ENCODE measurements at places on chromosomes 1 and 21.

- DNase-seq, result peak; percentile 44
These were observed 529 bp downstream of the EGLN1 start for GRCh38 chr1:231421546-231421970.

DNA sequence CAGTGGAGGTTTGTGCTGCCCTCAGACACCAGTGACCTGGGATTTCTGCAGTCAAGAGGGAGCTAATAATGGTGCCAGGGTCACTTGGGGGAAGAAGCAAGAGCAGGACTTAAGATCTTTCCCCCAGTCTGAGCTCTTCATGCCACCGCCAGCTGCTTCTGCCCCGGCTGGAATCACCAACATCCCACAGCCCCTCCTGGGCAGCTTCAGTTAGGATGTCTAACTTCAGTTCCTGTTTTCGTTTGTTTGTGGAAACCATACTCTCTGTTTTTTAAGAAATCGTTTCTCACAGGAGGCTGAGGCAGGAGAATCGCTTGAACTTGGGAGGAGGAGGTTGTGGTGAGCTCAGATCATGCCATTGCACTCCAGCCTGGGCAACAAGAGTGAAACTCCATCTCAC lies 25.6 kb upstream of the PRDM2 start:
- no peak for DNase-seq

DNA sequence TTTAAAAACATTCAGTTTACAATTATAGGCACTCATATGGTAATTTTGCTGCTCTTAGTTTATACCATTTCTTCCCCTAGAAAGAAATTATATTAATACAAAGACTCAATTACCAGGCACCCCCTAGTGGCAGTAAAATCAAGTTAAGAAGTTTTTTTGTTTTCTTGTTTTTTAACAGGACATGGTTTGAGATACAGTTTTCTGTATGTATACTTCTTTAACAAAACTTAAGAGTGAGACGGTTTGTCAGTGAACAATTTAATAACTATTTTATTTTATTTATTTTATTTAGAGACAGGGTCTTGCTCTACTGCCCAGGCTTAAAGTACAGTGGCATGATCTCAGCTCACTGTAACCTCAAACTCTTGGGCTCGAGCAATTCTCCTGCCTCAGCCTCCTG lies 224.6 kb downstream of the FAF1 start:
- DNase-seq, result peak; percentile 28

- no peak for DNase-seq
These were observed 123.4 kb downstream of the KCNK1 start for GRCh38 chr1:233737341-233737740.

- DNase-seq, result no peak
These were observed 246.5 kb downstream of the TOMM20 start for GRCh38 chr1:234881893-234882771.

DNA sequence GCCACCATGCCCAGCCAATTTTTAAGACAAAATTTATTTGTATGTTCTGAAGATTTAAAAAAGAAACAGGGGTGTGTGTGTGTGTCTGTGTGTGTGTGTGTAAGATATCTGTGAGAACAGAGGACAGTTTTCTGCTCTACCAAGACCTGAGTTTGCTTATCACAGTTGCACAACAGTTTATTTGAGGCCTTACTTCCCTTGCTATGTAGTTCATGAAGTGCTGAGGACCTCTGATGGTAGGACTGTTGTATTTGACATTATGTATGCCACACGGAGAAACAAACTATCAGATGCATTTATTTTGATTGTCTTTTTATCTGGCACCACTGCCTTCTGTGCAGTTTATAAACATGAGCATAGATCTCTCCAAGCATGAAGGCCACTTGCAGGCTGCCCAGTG lies 355.2 kb downstream of the PBX1 start:
- DNase-seq, result no peak

- no peak for DNase-seq
These were observed 9.6 kb downstream of the CAMK2N1 start for GRCh38 chr1:20476265-20477038.

DNA sequence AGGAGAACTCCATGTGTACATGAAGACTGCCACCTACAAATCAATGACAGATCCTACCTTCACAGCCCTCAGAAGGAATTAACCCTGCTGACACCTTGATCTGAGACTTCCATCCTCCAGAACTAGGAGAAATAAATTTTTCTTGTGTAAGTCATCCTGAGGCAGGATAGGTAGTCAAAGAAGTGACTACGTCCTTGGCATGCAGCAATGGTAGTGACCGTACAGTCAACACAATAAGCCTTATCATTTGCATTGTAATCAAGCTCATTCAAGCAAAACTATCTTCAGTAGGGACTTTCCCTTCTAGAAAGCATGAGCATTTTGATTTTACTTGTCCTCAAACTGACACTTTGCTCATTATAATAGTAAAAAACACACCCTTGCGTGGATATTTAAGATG lies 64.0 kb upstream of the KCNK1 start:
- no peak for DNase-seq

DNA sequence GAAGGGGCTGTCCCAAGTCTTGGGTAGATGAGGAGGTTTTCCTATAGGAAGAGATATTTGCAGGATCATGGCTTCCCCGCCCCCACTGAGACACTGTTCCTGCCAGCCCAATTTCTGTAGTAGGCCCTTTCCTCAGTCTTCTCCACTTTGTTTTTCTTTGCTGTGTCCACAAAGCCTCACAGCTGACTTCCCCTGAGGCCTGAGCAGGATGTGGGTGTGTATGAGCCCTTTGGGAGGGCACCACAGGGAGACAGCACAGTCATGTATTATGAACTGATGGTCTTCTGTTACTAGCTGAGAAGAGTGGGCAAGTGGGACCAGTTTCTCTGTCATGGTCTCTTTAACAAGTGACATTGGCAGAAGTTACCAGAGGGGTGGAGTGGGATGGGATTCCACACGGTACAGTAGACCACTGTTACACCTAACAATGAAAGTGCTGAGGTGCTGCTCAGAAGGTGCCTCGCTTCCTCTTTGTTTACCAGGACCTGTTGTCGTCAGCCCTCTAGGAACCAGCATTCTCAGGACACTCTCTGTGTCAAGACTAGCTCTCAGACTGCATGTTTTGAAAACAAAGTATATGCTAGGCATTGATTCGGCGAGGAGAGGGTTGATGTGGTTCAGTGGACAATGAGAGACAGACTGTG lies 253.8 kb upstream of the HOOK1 start:
- peak; percentile 38 for DNase-seq

DNA sequence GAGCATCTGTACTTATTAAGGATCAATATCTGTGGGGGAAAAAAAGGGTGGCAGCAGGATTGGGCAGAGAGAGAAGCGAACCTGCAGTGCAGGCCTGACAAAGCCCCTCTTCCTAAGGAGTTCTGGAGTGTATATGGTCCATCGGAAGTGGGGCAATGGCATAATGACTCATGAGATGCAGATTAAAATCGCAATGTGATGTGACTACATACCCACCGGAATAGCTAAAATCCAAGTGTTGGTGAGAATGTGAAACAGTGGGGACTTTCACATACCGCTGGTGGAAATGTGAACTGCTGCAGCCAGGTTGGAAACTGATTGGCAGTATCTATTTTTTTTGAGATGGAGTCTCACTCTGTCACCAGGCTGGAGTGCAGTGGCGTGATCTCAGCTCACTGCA lies 8.2 kb upstream of the CREG1 start:
- DNase-seq, result no peak

- DNase-seq, result no peak
These were observed 185.2 kb downstream of the RASAL2 start for GRCh38 chr1:178278916-178279686.
